Fibroblast of mammary gland (primary cell): ENCODE measurements at places on chromosomes 1 and 21.

DNA sequence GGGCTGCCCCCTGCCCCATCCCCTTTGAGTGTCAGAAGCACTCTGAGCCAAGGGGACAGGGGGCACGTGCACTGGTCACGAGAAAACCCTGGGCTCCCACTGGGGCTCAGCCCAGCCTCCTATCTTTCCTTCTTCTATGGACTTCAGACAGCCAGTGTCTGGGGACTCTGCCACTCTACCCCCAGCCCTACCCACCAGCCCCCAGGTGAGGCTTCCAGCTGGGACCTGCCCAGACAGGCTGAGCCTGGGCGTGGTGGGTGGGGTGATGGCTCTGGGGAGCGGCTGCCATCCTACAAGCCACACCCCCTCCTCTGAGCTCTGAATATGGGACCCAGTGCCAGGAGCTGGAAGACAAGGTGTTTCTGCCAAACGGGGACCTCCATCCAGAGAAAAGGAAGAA is 8.0 kb upstream of the SFN start:
- no peak for DNase-seq

DNA sequence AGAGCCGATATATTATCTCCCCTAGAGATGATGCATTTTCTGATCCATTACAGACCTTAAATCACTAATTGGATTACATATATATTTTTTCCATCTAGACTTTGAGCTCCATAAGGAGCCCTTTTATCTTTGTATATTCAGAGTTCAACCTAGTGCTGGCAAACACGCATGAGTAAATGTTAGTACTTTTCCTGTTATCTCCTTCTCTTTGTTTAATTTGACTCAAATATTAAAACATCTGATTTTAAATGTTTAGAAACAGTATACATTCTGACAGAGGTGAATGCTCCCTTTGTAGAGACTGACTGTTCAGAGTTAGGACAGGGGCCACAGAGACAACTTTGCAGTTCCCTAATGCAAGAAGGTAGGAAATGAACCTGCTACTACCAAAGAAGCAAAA is 37.1 kb downstream of the EIF2B3 start:
- DNase-seq = no peak

DNA sequence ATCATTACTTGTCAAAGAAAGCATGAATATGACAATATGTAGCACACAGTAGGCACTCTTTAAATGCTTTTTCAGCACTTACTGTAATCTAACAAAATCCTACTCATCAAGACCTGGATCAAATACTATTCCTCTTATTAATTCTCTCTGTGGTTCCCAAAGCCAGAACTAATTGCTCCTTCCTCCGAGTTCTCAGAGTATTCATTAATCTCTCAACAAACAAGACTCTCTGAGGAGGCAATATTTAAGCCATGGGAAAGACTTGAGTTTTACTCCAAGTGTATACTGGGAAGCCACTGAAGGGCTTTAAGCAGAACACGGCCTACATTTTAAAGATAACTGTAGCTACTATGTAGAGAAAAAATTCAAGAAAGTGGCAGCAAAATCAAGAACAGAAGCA is 79.7 kb downstream of the ENAH start:
- DNase-seq = no peak

- DNase-seq = no peak
These were observed 15.8 kb downstream of the APP start for GRCh38 chr21:26154753-26155152.

- DNase-seq = no peak
These were observed 15.3 kb downstream of the SMIM12 start for GRCh38 chr1:34844252-34844634.

- DNase-seq = no peak
These were observed 151.3 kb downstream of the ETS2 start for GRCh38 chr21:38956856-38957571.

DNA sequence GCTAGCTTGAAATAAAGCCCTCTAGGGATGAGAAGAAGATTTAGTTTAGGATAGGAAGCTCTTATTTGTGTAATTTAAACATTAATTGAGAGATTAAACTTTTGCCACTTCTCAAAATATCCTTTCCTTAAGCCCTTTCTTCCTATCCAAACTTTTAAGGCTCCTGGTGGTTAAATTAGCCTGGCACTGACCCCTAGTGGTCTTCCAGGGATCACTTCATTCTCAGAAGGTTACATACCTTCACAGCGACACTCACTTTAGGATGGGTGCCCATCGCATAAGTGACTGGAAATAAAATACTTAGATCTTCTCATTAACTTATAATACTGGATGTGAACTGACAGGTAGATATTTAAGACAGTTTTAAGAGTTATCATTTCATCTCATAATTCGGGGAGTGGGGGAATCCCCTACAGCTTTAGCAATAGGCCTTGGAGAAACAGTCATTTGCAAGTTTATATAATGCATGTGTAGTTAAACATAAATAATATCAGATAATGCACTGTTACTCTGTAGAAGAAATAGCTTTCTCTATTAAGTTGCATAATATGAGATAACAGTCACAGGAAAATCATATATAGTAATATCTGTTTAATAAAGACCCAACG is 7.4 kb downstream of the LHX9 start:
- DNase-seq = peak; percentile 66
